MCF 10A (cell line): ENCODE measurements at places on chromosomes 16 and 17. TPM values are rescaled to one million over a fixed set of nuclear protein-coding genes. Genes with fewer than 3 reads are reported as not detected.

DNA sequence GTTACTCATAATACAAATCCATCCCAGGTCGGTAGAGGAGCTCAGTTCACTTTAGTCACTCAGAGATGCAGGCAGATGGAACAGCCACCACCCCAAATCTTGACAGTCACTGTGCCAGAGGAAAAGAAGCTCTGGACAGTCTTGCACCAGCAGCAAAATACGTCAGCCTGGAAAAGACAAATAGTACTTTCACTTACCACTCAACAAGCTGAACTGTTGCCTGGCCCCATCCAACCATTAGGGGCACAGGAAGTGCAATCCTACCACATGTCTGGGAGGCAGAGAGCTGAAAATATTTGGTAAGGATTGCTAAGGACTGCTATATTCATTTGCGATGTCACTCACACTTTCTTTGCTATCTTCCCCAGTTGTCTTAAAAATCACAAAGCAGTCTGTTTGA, 239.1 kb upstream of the TOX3 start:
- DNase-seq = peak; percentile 6
- H3K4me1 ChIP-seq = no peaks in the 10 kb centered on the region
- no peaks in the 10 kb centered on the region for H3K27me3 ChIP-seq
- no peaks in the 10 kb centered on the region for H3K36me3 ChIP-seq

SLC16A3 gene
- 268 and 350 TPM in 2 replicates for total RNA-seq

DNA sequence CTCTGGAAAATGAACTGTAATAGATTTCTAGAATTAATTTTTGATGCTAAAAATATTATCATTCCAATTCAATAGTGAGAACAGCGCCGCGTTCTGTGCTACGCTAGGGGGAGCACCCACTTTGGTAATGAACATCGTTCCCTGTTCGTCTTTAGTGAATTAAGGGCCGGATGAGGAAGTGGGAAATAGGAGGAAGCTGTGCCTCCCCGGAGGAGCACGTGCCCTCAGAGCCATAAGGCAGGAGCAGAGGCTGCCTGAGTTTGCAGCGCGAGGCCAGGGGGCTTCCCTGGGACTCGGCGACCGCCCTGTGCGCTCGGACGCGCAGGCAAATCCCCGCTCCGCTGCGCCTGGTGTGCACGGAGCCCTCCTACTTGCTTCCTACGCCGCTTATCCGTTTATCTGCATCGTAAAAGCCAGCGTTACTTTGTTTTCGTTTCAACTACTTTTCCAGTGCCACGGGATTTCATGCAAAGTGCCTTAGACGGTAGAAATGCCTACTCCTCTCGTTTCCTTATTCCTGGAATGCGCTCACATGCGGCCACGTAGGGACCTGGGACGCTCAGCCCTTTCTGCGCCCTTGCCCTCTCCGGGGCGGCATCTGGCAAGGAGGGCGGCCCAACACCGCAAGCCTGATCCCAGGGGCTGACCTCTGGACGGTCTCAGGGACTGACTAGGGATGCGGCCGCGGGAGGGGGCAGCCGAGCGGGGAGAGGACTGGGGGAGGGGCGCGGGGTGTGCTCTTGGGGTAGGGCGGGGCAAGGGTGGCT, 76.4 kb downstream of the KCNJ12 start:
- H3K4me1 ChIP-seq = peaks cover 5% of the 10 kb centered on the region
- H3K4me3 ChIP-seq = no peak overlapping the region
- no peak overlapping the region for H3K27ac ChIP-seq
- H3K27me3 ChIP-seq = no peaks in the 10 kb centered on the region
- H3K36me3 ChIP-seq = peaks cover under 1% of the 10 kb centered on the region

DNA sequence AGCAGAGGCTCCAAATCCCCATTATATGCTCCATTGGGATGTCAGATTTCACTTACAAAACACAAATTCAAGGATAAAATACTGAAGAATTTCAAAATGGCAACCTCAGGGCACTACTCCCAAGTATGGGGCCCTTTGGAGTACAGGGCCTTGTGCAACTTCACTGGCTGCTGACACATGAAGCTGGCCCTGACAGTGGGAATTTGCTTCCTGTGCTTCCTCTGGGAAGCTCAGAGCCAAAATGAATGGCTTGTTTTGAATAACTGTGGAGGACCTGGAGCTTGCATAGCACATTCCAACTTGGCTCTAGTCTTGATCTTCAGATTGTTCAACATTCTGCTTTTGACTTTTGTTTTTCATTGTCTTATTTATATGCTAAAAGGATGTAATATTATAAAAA, 52.3 kb upstream of the HNF1B start:
- peaks cover 12% of the 10 kb centered on the region for H3K27me3 ChIP-seq
- H3K4me3 ChIP-seq = no peak overlapping the region
- no peaks in the 10 kb centered on the region for H3K36me3 ChIP-seq
- no peak for DNase-seq
- no peaks in the 10 kb centered on the region for H3K4me1 ChIP-seq

DNA sequence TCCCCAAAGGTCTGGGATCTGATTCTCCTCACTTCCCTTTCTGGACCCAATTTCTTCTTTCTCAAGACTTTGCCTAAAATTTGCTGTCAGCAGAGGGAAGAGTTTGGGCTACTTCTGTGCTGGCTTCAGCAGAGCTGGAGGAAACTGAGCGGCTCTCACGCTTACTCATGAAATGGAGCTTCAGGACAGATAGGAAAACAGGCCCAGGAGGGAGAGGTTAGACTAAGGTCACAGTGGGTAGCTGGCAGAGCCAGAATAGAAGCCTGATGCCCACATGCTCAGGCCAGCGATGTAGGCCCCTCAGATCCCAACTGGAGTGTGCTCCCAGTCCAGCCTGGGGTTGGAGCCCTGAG, 593 bp downstream of the SLC38A7 start:
- H3K27ac ChIP-seq = peak overlapping the region; percentile 73
- peak overlapping the region; percentile 86 for H3K4me3 ChIP-seq
- H3K27me3 ChIP-seq = no peaks in the 10 kb centered on the region
- H3K4me1 ChIP-seq = peaks cover 16% of the 10 kb centered on the region
- no peaks in the 10 kb centered on the region for H3K36me3 ChIP-seq

DNA sequence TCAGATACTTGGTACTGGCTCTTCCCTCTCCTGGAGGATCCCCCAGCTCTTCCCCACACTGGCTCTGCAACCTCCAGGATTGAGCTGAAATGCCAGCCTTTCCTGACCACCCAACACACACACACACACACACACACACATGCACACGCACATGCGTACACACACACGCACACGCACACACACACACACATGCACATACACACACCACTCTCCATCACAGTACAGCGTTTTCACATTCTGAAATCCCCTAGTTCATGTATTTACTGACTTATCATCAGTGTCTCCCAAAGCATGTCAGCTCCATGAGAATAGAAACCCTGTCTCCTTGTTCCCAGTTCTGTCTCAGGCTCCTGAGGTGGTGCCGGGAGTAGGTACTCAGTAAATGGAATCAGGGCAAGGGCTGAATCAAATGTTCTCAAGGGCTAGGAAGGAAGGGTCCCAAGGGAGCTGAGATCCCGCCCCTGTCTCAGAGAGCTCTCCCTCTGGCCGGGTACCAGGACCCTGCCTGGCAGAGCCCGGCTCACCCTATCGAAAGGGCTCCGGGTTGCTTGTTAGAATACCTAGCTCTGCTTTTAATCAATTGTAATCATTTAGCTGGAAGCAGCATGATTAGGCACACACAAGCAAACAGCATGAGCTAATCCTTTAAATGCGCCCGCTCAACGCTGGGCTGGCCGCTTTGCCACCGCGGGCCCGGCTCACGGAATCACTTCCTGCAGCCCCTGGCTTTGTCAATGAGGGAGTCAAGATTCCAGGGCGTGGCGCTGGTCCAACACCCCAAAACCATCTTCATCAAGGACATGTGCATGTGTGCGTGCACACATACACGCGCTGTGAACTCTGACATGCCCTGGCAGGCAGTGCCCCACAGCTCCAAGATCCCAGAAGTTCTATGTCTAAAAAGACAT, 140.7 kb downstream of the C16orf78 start:
- H3K27me3 ChIP-seq = peaks cover 45% of the 10 kb centered on the region
- no peak overlapping the region for H3K27ac ChIP-seq
- no peaks in the 10 kb centered on the region for H3K4me1 ChIP-seq

GRCh38 chr16:52229471-52229870, 317.5 kb downstream of the TOX3 start:
- DNase-seq = no peak
- H3K4me3 ChIP-seq = no peak overlapping the region
- peaks cover 6% of the 10 kb centered on the region for H3K36me3 ChIP-seq
- no peak overlapping the region for H3K27ac ChIP-seq
- H3K4me1 ChIP-seq = no peaks in the 10 kb centered on the region

- H3K36me3 ChIP-seq = peaks cover 5% of the 10 kb centered on the region
- no peak overlapping the region for H3K4me3 ChIP-seq
- no peaks in the 10 kb centered on the region for H3K4me1 ChIP-seq
- no peak for DNase-seq
- peaks cover 90% of the 10 kb centered on the region for H3K27me3 ChIP-seq
Measured at GRCh38 chr17:6097005-6097279, 26.8 kb downstream of the WSCD1 start.

TBC1D3D gene
- 1.1 and 1.2 TPM in 2 replicates for total RNA-seq
